ENCODE measurements at places on chromosomes 5 and 9.

GRCh38 chr9:20292002-20292401 is 330.3 kb downstream of the MLLT3 start:
- DNase-seq: no peak

DNA sequence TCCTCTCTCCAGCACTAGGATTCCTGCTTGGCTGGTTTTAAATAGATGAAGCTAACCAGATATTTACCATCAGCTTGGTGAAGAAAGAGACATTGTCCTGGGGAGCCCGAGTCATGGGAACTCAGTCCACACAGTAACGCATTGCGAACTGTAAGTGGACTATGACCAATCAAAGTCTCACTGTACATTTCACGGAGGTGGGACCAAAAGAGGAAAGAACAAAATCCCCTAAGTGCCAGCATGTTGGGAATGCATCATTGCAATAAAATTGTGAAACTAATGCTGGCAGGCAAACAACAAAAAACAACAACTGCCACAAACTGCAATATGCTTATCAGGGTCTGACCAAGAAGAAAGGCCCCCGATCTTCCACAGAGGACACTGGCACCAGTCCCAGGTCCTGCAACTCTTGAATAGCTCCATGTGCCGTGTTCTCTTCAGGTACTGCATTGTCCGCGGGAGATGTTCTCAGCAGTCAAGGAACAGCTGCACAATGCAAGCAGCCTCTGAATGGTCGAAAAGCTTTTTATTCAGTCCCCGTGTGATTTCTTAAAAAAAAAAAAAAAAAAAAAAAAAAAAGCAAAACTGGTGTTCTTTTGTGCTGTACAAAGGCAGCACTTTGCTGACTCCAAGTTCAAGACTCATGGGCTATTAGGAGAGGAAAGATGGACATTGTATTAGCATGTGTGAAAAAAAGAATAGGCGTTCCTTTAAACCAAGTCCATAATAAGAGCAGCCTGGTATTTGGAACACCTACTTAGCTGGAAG is 38.1 kb downstream of the SEMA6A start:
- no peak for DNase-seq

GRCh38 chr9:121748074-121748473 is 96.6 kb downstream of the DAB2IP start:
- DNase-seq: no peak

GRCh38 chr5:16970260-16970659 is 34.2 kb upstream of the MYO10 start:
- no peak for DNase-seq

GRCh38 chr5:57386958-57387357 is 95.7 kb downstream of the ACTBL2 start:
- DNase-seq: no peak

Data from T-cell (primary cell).